ENCODE measurements at places on chromosomes 3 and 15.

- no peak for DNase-seq
These were observed 127.2 kb downstream of the ZBTB20 start for GRCh38 chr3:115019900-115020299.

GRCh38 chr15:85583923-85584390 lies 203.6 kb downstream of the AKAP13 start:
- no peak for DNase-seq

DNA sequence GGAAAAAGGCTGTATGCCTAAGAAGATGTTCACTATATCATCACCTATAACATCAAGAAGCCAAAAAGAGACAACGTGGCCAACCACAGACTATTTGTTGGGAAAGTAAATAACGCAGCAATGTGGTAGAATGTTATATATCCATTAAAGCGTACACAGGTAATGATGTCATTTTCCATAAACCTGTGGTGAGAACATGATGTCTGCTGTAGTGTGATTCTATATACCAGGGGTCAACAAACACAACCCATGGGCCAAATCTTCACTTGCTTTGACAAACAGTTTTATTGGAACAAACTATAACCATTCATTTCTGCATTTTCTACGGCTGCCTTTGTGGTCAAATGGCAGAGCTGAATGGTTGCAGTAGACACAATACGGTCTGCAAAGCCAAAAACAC lies 160.6 kb downstream of the STT3B start:
- no peak for DNase-seq

- DNase-seq, result no peak
These were observed 1051.7 kb downstream of the ROBO2 start for GRCh38 chr3:78091478-78092119.

GRCh38 chr15:40470423-40471104 lies at the start of gene CHST14:
CHST14 (plus strand) TSS chr15:40470984; CDS start chr15:40471214, 230 bp downstream.
- no peak for DNase-seq

- DNase-seq, result no peak
These were observed 27.6 kb downstream of the XYLB start for GRCh38 chr3:38374221-38374620.

GRCh38 chr15:70301396-70301795 lies 203.7 kb upstream of the TLE3 start:
- no peak for DNase-seq

GRCh38 chr15:101303408-101303807 lies 8.4 kb upstream of the SNRPA1 start:
- no peak for DNase-seq

GRCh38 chr3:160193644-160194192 lies 31.5 kb upstream of the C3orf80 start:
- DNase-seq, result no peak

Measured in cardiac septum (tissue), 1 donor.